ENCODE measurements at places on chromosomes 7 and 10.

- DNase-seq: no peak
Observed at GRCh38 chr7:42461537-42461936, 224.5 kb upstream of the GLI3 start.

DNA sequence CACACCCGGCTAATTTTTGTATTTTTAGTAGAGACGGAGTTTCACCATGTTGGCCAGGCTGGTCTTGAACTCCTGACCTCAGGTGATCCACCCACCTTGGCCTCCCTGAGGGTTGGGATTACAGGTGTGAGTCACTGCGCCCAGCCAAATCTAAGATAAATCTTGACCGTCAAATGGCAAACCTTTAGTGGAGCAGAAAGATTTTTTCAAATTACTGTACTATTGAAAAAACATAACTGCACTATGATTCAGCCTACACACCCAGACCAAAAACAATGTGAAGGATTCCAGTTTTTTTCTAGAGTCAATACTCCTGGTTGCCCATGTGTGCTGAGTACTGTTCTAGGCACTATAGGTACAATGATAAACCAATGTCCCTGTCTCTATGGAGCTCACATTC, 33.9 kb upstream of the SVIL start:
- DNase-seq: no peak

GRCh38 chr7:69122953-69123352, 475.3 kb upstream of the AUTS2 start:
- DNase-seq: no peak

DNA sequence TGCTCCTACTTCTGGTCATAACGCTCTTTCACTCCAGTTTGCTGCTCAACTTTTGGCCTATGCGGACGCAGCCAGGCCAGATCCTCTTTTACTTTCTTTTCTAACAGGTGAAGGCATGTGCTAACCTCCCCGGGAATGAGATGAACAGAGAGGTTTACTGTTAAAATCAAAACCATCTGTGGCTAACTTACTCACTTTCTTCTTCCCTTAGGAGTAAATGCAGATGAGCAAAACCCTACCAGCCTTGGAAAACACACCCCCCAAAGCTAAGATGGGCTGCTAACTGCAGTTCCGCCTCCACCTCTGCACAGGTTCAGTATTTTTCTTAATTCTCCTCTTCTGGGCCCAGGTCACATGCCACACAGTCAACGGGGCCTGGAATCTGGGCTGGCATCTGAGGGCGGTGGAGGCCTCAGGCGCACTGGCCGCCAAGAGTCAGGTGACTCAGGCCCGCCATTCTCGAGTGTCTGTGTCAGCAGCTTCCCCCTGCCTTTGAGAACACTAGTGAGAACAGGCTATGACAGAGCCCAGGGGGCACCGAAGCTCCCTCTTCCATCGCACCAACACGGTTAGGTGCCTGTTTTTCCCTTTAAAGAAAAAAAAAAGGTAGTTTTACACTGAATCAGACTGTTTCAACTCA, 11.1 kb downstream of the FAM53B start:
- no peak for DNase-seq

DNA sequence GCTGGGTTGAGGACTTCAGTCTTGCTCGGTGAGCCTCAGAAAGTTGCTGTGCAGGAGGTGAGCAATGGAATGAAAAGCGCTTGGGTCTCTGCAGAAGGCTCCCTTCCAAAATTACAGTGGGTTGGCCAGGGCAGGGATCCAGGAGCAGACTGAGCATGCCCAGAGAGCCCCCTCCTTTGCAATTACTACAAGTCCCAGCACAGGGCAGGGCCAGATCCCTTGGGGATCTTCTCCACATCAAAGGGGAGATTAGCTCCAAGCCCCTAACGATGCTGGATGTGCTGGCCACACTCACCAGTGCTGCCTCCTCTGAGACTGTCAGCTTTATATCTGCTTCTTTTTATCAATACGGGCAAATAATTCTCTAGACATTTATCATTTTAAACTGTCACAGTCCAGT, 337.5 kb downstream of the RPS24 start:
- no peak for DNase-seq

- DNase-seq: no peak
Observed at GRCh38 chr10:108801775-108802517, 1121.4 kb downstream of the XPNPEP1 start.

- no peak for DNase-seq
Observed at GRCh38 chr10:69574571-69574978, 1.4 kb upstream of the NEUROG3 start.

DNA sequence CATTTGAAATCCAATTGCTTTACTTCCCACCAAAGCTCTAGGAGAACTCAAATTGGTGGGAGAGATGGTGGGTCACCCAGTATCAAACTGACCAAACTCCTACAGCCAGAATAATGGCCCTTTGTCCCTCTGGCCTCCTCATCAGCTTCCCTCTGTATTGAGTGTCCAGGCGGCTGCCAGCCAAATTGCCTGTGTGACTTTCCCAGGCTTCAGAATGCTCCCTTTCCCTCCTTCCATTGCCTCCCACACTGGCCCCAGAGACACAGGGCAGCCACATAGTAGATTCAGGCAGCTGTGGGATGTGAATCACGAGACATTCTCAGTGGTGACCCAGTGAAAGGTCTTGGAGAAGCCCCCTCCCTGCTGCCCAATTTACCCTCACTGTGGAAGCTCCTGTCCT, 12.7 kb upstream of the VDAC2 start:
- no peak for DNase-seq

DNA sequence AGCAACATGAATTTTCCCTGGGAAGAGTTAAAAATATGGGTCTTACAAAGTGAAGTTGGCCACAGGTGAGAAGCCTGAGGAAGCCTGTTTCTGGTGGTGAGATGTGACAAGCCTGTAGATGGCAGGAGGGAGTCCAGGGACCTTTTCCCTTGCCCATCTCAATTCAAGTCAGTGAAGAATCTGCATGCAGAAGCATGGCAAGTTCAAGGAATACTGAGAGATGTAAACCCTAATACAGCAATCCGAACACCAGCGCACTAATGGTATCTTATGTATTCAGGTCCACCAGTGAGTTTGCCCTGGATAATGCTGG, 73.6 kb downstream of the RHOBTB1 start:
- DNase-seq: no peak

GRCh38 chr7:38318803-38319416, 45.5 kb upstream of the TARP start:
- DNase-seq: no peak

- peak; percentile 72 for DNase-seq
Observed at GRCh38 chr7:116211006-116211912, 920 bp downstream of the TES start.

DNA sequence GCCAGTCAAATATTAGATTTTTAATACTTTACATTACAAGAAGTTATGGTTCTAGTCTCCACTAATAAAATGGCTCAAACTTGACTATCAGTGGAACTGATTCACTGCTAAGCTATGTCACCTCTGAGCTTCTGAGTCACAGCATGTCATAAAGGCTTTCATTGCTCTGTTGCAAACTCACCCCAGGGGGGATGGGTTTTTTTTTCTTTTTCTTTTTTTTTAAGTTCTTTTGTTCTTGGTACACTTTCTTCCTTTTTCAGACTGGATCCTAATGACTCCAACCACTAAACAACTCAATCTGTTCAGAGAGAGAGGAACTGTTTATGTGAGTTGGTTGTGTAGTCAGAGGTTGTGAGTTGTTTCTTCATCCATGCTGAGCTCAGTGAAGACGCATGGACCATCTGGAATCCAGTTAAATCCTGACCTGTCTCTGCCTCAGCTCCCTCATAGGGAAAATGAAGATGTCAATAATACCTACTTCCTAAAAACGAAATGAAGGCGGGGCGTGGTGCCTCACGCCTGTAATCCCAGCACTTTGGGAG, 11.0 kb downstream of the MYOF start:
- no peak for DNase-seq

DNA sequence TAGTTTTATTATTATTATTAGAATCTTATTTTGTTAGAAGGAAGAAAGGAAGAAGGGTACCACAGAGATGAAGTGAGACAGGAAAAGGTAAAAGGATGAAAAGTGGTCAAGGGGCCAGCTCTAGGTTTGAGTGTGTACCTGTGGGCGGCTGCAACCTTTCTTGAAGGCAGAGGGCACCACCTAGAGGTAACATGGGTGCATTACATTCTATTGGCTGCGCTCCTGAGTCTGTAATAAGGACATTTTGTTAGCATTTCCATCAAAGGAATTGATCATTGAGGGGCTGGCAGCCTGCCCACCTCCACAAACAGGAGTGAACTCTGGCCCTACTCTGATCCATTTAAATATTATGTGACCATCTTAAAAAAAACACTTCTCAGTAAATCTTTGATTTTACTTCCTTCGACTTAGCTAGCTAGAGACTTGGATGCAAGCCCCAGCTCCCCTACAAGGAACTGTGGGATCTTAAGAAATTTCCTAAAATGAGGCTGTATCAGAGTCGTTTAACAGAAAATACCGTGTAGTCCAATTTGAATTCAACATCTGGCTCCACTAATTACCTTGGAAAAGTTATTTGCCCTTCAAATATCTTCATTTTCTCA, 610.4 kb downstream of the IPMK start:
- no peak for DNase-seq

GRCh38 chr10:27618036-27618615, 114.0 kb downstream of the RAB18 start:
- DNase-seq: no peak

- no peak for DNase-seq
Observed at GRCh38 chr10:34776090-34776690, 38.9 kb downstream of the PARD3 start.

DNA sequence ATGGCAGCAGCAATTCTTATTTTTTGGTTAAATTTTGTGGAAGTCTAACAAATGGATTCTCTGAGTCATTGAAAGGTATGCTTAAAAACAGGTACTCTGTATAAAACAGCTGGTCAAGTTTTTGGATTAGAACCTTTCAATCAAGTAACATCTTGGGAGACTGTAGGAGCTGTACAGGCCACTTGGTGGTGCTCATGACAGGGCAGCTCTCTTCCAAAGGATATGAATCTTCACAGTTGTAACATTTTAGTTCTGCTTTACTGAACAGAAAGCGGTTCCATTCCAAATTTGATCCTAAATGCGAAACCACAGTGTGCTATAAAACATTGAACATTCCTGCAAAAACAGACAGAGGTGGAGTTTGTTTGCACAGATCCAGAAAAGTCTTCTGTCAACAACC, 44.5 kb upstream of the AGR3 start:
- no peak for DNase-seq

GRCh38 chr10:124692100-124692446, 52.1 kb downstream of the FAM53B start:
- DNase-seq: no peak

DNA sequence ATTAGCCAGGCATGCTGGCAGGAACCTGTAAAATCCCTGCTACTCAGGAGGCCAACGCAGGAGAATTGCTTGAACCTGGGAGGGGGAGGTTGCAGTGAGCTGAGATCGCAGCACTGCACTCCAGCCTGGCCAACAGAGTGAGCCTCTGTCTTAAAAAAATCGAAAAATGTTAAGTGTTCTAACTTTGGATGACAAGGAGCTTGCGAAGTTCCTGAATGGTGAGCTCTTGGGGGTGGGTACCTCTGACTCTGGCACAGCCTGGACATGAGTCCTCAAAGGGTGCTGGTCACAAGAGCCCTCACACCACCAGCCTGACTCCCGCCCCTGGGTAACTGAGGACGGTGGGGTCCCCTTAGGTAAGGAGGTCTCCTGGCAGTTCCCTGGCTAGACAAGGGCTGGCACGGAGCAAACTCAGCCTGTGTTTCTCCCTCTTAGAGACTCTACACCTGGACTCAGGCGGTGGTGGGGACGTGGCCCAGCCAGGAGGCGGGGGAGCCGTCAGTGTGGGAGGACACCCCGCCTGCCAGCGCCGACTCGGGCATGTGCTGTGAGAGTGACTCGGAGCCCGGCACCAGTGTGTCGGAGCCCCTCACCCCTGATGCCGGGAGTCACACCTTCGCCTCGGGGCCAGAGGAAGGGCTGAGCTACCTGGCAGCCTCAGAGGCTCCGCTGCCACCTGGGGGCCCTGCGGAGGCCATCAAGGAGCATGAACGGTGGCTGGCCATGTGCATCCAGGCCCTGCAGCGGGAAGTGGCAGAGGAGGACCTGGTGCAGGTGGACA, 24.1 kb downstream of the AMZ1 start:
- DNase-seq: no peak
